Retinal pigment epithelial cell (primary cell): ENCODE measurements at places on chromosomes 1 and 21.

DNA sequence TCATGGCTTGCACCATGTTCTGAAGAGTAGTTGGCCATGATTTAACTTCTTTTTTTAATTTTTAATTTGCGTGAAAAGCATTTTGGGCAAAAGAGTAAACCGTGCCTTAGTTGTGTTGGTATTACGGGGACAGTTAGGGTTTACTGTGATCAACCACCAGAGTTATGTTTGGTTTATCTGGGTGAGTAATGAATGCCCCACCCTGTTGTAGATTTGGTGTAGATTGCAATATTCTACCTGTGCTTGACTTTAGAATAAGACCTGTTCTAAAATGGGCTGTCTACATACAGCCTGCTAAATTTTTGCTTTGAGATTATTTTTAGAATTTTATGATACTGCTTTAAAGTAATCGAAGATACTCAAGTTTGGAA is 1.4 kb downstream of the USP25 start:
- DNase-seq, result no peak

DNA sequence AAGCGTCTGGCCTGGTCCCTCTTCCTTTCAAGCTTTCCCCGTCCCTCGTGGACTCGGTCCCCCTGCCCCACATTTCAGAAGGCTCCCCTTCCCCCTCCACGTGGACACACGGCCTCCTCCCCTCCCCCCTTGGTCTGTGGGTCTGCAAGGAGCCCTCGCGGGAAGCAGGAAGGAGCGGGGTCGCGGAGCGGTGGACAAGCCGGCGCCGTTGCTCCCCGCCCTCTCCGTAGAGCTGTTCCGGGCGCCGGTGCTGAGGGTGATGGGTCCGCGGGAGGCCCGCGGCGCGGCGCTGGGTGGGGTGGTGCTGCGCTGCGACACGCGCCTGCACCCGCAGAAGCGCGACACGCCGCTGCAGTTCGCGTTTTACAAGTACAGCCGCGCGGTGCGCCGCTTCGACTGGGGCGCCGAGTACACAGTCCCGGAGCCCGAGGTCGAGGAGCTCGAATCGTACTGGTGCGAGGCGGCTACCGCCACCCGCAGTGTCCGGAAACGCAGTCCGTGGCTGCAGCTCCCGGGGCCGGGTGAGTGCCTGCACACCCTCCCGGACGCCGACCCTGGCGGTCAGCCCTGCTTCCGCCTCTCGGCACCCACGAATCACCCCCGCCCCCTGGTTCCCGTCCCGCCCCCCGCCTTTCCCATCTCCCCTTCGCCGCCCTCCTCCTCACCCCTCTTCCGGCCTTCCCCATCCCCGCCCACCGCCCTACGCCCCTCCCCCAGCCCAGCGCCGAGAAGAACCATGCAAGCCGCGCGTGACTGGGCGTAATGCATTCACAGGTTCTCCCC is 5.3 kb downstream of the FCRLB start:
- peak; percentile 34 for DNase-seq

GRCh38 chr1:203040513-203041275 is 14.4 kb downstream of the PPFIA4 start:
- DNase-seq, result no peak

DNA sequence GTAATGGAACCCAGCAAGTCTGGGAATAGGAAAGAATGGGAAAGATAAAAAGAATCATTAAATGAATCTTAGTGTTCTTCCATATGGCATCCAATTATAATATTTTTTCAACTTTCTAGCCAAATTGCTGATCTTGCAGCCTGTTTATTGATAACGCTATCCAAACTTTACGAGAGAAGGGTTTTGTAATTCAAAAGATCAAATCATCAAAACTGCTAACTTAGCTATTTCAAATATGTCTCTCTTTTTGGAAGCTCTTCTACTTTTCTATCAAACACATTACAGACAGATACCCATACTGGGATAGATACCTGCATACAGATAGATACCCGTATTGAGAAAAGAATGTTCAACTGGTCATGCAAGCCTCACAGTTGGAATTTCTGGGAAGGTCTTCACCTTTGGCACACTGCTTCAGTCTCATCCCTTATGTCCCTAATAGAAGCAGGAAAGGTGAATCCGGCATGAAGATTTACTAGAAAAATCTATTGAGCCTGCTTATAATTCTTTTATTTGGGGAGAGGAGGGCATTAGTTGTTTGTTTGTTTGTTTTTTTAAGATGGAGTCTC is 75.0 kb upstream of the EXO1 start:
- no peak for DNase-seq

DNA sequence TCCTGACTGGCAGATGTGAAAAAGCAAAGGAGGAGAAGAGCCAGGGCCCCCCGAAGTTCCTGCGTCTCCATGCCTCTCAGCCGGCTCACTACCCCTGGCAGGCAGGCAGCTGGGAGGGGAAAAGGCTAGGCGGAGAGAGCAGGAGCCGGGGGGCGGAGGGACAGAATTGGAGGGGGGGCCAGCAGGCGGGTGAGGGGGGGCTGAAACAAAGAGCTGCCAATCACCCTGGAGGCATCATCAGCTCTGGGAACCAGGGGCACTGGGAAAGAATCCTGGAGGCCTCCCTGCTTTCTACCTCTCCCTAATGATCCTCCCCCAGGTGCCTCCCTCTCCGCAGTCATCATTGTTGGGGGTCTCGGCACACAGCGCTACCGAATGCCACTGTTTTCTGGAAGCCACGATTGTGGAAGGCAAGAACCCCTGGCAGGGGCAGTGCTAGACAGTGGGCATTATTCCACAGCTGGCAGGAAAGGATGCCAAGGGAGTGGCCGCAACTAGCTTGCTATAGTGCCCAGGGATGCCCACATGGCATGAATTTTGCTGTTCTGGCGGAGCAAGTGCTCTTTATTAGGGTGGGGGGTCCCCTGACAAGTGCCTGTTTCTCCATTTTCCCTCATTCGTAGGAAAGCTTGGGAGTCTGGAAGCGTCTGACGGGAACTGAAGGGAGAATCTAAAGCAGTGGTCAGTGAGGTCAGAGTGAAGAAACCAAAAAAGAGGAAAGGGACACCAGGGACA is at the start of gene THBS3:
Gene THBS3, minus strand, starts transcription at position 92 of the 735 bp plus-strand sequence. Its CDS starts 21 bp downstream, at position 71.
- DNase-seq, result no peak

DNA sequence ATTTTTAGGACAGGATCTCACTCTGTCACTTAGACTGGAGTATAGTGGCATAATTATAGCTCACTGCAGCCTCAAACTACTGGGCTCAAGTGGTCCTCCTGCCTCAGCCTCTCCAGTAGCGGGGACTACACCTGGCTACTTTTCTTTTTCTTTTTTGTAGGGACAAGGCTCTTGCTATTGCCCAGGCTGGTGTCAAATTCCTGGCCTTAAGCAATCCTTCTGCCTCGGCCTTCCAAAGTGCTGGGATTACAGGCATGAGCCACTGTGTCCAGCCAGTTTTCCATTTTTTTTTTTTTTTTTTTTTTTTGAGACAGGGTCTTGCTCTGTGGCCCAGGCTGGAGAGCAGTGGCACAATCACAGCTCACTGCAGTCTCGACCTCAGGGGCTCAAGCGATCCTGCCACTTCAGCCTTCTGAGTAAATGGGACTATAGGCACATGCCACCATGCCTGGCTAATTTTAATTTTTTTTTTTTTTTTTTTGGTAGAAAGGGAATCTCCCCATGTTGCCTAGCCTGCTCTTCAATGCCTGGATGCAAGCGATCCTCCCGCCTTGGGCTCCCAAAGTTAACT is 20.6 kb upstream of the CEP85 start:
- DNase-seq, result no peak

GRCh38 chr1:84836145-84836544 is 56.9 kb downstream of the LPAR3 start:
- no peak for DNase-seq

DNA sequence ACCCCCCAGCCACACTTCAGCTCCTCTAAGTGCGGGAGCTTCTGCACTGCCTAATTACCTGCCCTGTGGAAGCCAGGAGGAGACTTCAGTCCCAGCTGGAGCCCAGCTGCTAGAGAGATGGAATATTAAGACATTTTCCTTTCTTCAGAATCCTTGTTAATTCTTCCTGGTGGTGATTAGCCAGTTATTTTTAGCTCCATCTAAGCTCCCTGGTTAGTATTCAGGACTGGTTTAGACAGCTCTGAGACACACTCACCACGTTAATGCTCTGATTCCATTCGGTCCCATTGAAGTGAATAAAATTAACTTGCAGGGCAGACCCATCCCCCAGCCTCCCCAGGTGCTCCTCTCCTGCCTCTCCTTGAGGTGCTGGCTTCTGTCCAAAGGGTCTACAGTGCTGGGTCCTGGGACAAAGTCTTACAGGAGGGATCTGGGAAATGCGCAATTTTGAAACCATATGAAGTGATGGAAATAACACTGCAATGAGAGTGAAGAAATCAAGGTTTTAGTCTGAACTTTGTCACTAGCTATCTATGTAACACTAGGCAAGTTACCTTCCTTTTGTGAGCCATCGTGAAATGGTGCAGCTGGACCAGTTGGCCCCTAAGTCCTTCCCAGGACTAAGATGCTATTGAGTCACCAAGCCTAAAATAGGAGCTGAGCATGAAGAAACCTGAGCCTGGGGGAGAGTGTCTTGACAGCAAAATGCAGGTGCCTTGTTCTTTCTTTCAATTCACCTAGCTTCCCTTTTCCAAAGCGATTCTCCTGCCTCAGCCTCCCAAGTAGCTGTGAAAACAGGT is 117.4 kb upstream of the ATP1A1 start:
- DNase-seq, result peak; percentile 40

DNA sequence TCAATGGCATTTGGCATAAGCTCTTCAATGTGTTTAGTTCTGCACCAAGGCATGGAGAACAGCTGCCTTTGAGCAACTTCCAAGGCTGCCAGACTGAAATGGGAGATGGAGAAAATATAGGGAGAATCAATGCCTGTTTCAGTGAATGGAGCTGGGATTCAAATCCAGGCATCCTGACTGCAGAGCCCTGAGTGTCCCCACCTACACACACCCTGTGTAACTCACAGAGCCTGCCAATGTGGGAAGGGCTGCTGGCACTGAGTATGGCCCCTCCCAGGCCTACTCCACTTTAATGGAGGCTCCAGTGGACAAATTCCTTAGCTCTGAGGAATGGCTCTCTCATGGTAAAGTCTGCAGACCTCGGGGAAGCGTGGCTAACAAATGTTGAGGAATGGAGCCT is 145.6 kb upstream of the TNR start:
- no peak for DNase-seq

- no peak for DNase-seq
Observed at GRCh38 chr1:34477632-34478141, 277.2 kb upstream of the GJB5 start.

DNA sequence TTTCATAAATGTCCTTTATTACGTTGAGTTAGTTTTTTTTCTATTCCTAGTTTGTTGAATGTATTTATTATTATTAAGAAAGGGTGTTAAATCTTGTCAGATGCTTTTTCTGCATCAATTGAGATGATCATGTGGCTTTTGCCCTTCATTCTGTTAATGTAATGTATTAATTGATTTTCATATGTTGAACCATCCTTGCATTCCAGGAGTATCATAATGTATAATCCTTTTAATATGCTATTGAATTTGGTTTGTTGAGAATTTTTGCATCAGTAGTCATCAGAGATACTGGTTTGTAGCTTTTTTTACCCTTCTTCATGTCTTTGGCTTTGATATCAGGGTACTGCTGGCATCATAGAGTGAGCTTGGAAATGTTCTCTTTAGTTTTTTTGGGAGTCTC is 100.0 kb downstream of the POFUT2 start:
- no peak for DNase-seq

GRCh38 chr1:67540025-67540732 is 110.0 kb upstream of the SERBP1 start:
- no peak for DNase-seq

GRCh38 chr1:1680031-1680911 is 12.3 kb downstream of the SLC35E2B start:
- DNase-seq, result no peak

DNA sequence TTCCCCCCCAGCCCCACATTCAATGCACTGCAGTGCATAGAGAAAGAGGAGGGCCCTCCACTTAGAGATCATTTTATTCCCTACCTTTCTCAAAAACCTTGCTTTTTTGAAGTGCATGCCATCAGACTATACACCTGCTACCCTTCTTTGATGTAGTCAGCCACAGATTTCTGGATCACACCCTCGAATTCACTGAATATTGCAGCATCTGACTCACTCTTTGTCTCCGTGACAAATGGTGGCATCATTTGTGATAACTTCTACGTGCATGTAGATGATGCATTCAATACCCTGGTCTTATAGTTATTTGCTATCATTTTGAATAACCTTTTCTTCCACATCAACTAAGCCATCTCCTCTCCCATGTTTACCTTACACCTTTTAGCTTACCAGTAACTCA is 310.3 kb upstream of the SGIP1 start:
- DNase-seq, result no peak

DNA sequence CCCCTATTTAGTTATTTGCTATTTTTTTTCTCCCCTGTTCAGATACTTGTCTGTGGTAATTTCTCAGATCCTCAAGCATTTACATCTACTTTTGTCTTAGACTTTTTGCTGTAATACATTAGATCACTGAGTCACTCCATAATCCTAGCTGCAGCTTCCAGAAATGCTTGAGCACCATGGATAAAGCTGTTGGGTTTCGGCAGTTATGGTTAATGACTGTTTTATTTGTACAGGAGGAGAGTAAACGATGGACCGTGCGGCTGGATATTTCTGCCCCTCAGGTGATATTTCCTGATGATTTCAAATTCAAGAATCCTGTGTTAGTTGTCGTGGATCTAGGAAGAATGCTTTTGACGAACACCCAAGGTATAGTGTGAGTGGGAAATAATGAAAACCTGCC is 42.9 kb downstream of the VPS13D start:
- no peak for DNase-seq

GRCh38 chr1:48953617-48954016 is 176.9 kb upstream of the BEND5 start:
- no peak for DNase-seq

DNA sequence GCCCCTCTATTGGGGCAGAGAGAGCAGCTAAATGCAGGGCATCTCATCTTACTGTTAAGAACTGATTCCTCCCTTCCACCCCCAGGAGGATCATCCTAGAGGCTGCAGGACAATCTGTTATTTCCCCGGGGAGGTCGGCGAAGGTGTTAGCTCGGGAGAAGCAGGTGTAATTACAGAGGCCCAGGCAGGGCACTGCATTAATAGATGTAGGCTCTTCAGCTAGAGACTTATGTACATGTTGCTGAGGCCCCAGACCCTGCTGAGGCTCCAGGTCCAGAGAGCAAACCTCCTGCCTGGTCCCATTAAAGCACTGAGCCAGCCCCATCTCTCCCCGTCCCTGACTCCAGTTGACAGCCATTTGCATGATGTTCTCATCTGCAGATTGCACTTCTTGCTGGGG is 320.3 kb upstream of the VAMP3 start:
- DNase-seq, result no peak

DNA sequence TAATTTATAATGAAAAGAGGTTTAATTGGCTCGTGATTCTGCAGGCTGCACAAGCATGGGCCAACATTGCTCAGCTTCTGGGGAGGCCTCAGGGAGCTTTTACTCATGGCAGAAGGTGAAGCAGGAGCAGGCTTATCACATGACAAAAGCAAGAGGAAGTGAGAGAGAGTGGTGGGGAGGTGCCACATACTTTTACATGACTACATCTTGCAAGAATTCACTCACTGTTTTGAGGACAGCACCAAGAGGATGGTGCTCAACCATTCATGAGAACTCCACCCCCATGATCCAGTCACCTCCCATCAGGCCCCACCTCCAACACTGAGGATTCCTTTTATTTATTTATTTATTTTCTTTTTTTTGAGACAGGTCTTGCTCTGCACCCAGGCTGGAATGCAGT is 5.5 kb upstream of the PLEKHM2 start:
- DNase-seq, result peak; percentile 53

- no peak for DNase-seq
Observed at GRCh38 chr1:220748089-220748934, at the start of gene MTARC2. Gene MTARC2 (plus strand): TSS chr1:220748322. CDS start chr1:220748532, 210 bp downstream.
